Naive thymus-derived CD4-positive, alpha-beta T cell (primary cell): ENCODE measurements at places on chromosomes 3 and 15. TPM values are rescaled to one million over a fixed set of nuclear protein-coding genes. Genes with fewer than 3 reads are reported as not detected.

The CHRNB4 gene
- not detected for total RNA-seq

The CCR5 gene
- total RNA-seq: 0.66 TPM

The DYNC1LI1 gene
- 26.1 TPM for total RNA-seq

The LDHAL6B gene
- total RNA-seq: not detected

The PLA1A gene
- total RNA-seq: 0.73 TPM
